ENCODE measurements at places on chromosomes 2 and 18.
A peak's percentile ranks its signal among the peaks of the same experiment; 100 is the strongest.

- no peak for DNase-seq
Observed at GRCh38 chr18:42719221-42719620, 396.3 kb downstream of the RIT2 start.

DNA sequence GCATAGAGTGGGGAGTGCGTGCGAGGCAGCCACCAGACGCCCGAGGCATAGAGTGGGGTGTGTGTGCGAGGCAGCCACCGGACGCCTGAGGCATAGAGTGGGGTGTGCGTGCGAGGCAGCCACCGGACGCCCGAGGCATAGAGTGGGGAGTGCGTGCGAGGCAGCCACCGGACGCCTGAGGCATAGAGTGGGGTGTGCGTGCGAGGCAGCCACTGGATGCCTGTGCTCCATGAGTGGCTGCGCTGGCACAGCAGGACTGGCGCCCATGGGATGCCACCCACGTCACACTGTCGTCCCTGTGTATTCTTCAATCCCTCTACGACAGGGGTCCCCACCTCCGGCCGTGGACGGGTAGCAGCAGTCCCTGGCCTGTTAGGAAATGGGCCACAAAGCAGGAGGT lies 221.9 kb downstream of the HDAC4 start:
- no peak for DNase-seq

DNA sequence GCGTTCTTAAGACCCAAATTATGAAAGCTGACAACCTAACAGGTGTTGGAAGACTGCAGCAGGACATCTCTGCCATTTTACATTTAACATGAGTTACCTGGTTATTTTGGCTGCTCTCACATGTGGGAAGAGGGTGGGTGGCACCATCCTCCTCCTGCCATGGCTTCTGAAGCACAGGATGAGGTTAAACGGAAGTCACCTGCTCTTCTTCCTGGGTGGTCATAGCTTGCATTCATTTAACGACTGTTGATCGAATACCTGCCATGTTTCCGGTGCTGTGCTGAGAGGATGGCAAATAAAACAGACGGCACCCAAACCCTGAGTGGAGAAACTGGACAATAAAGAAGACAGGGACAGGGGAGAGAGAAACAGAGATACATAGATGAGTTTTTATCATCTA lies 118.0 kb downstream of the RHBDD1 start:
- DNase-seq = no peak

- DNase-seq = no peak
Observed at GRCh38 chr2:37670378-37671008, 949 bp downstream of the CDC42EP3 start.

DNA sequence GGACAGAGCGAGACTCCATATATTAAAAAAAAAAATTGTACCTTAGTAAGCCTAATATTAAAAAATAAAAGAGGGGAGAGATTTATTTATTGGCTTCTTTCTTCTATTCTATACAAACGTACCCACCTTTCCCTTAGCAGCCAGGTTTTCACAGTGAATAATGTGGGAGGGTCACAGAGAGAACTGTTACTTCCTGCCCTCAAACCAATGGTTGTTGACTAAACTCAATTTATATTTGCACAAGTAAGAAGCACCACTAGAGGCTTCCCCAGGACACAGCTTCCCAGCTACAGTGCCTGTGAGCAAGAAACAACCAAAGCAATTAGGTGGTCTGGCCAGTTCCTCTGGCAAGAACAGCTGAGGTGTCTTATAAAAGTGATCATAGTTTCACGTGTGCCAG lies 28.9 kb upstream of the GALR1 start:
- peak; percentile 8 for DNase-seq

DNA sequence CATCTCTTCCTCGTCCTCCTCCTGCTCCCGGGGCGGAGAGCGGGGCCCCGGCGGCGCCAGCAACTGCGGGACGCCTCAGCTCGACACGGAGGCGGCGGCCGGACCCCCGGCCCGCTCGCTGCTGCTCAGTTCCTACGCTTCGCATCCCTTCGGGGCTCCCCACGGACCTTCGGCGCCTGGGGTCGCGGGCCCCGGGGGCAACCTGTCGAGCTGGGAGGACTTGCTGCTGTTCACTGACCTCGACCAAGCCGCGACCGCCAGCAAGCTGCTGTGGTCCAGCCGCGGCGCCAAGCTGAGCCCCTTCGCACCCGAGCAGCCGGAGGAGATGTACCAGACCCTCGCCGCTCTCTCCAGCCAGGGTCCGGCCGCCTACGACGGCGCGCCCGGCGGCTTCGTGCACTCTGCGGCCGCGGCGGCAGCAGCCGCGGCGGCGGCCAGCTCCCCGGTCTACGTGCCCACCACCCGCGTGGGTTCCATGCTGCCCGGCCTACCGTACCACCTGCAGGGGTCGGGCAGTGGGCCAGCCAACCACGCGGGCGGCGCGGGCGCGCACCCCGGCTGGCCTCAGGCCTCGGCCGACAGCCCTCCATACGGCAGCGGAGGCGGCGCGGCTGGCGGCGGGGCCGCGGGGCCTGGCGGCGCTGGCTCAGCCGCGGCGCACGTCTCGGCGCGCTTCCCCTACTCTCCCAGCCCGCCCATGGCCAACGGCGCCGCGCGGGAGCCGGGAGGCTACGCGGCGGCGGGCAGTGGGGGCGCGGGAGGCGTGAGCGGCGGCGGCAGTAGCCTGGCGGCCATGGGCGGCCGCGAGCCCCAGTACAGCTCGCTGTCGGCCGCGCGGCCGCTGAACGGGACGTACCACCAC lies 2.1 kb downstream of the GATA6 start:
- DNase-seq = no peak

DNA sequence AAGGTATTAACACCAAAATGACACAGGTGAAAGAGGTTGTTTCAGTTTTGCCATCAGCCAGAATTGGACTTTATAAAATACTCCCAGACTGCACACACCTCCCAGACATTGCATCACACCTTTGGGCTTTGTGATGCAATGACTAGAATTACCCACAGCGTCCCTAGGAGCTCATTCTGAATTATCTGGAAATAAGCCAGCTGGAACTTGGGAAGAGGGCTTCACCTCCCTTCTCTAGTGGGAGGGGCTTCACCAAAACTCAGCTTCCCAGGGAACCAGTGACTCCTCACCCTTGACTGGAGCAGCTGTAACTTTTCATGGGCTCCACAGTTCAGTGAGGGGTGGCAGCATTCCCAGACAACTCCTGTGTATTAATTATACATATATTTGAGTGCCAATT lies 83.1 kb upstream of the BZW1 start:
- no peak for DNase-seq

- DNase-seq = peak; percentile 15
Observed at GRCh38 chr2:168912901-168913369, 11.8 kb downstream of the G6PC2 start.

- DNase-seq = no peak
Observed at GRCh38 chr2:17718689-17719088, 34.9 kb downstream of the SMC6 start.

- DNase-seq = no peak
Observed at GRCh38 chr18:71040161-71040560, 751.3 kb downstream of the SOCS6 start.

DNA sequence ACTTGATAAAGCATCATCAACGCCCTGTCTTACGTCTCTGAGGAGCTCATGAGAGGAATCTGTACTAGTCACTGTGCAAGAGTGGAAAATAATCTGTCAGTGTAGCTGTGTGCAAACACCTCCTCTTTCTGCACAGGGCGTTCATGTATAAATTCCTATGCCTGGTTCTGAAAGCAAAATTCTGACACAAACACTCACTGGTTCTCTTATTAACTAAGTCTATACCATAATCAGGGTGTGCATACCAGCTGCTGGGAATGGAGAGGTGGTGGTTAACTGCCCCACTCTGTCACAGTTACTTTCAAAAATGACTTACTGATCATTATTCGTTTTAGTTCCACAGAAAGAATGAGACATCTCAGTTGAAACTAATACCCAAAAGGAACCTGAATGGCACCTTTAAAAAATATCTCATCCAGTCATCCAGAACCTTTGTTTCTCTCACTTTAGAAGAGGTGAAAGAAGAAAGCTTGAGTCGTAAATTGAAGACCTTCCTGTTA lies 35.7 kb downstream of the STK39 start:
- no peak for DNase-seq
